ENCODE measurements at places on chromosomes 7 and 10.
A peak's percentile ranks its signal among the peaks of the same experiment; 100 is the strongest.

- no peak for DNase-seq
Measured at GRCh38 chr7:25297278-25297677, 69.0 kb upstream of the NPVF start.

- no peak for DNase-seq
Measured at GRCh38 chr10:92244796-92245195, 46.1 kb downstream of the CPEB3 start.

DNA sequence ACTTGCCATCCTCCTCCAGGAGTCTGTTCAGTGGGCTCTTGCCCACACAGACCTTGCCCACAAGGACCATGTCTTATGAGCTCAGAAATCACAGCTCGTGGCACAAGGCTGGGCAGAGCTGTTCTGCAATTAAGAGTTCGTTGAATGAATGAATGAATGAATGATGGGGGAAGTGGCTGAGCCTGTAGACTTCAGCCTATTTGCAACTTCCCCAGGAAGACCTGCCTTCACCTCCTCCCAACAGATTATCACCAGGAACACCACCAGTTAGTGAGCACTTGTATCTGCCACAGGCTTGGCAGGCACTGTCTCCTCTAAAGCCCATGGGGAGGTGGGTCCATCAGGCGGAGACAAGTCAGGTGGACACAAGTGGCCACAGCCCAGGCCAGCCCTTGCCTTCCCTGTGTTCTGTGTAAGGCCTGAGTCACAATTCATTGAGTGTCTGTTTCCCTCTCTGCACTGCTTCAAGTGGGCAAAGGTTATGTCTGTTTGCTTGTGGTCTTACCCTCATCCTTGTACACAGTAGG lies 1.8 kb upstream of the FGF8 start:
- no peak for DNase-seq

DNA sequence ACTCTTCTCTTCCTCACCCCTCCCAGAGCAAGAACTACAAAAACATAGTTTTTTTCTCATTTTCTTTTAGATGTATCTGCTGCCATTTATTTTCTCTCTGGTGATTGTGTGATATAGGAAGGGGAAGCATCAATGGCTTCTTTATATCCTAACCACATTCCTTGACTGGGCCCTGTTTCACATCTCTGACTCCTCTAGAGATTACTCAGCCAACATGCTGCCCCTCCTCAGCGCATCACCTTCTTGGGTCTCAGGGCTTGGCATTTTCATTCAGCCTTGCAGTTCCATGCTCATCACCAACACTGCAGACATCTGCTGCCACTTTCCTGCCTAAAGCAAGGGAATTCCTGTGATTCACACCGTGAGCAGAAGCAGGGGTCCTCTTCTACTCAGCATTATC lies 705.5 kb downstream of the AUTS2 start:
- DNase-seq = no peak

GRCh38 chr7:8325067-8325466 lies 63.1 kb upstream of the ICA1 start:
- DNase-seq = no peak

- DNase-seq = no peak
Measured at GRCh38 chr7:107453388-107453787, 16.5 kb upstream of the GPR22 start.

- no peak for DNase-seq
Measured at GRCh38 chr10:80458638-80459037, 4.5 kb downstream of the TSPAN14 start.

DNA sequence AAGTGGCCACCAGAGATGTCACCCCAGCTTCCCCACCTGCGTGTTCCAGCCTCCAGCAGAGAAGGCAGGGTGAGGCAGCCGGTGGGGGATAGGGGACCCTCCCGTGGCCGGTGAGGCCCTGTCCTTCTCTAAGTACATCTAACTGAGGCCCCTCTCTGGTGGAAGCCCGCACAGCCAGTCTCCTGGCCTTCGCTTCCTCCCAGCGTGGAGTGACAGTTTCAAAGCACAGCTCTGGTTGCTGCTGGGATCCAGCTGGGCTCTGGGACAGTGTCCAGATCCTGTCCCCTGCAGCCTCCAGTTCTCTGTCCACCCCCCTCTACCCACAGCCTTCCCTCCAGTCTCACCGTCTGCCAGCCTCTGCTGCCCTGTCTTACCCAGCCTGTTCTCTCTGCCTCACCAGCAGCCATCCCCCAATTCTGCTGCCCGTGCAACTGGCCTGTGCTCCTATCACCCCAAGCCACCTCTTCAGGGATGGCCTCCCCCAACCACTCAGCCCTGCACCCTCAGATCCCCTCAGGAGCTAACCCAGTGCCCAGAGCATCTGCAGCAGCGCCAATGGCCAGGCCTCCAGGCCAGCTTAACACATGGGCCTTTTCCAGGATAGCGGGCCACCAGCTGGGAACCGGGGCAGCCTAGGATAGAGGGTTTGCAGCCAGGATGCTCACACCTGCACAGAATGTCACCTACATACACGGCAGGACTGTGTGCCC lies 16.3 kb upstream of the SH2B2 start:
- DNase-seq = no peak

GRCh38 chr10:62866941-62867340 lies 50.8 kb upstream of the EGR2 start:
- no peak for DNase-seq

DNA sequence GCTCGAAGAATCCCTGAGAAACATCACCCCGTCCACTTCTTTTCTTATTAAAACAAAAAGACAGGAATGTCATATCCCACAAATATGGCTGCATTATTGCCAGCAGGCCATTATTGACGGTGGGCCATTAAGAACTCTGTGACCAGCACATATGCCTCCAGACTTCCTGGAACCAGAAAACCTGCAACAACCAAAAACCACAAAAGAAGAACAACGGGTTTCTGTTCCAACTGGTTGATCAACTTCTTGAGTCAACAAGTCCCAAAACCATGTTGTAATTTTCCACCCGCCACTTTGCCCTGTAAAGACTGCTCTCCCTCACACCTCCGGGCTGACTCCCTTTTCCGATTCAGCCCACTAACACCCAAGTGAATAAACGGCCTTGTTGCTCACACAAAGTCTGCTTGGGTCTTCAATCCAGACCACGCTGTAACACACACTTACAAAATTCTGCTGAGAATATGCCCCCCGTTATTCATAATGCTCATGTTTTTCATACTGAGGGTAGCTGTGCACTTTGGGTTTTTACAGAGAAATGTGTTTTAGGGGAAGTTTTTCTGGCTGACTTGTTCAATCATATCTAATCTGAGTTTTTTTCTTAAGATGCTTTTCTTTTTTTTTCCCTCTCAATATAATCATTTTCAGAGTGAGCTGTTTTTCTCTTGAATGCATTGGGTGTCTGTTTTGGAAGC lies 20.7 kb downstream of the ZNF107 start:
- no peak for DNase-seq

- DNase-seq = no peak
Measured at GRCh38 chr10:97733256-97733655, 3.7 kb upstream of the ZFYVE27 start.

GRCh38 chr7:38938001-38938485 lies 29.1 kb upstream of the VPS41 start:
- DNase-seq = no peak

DNA sequence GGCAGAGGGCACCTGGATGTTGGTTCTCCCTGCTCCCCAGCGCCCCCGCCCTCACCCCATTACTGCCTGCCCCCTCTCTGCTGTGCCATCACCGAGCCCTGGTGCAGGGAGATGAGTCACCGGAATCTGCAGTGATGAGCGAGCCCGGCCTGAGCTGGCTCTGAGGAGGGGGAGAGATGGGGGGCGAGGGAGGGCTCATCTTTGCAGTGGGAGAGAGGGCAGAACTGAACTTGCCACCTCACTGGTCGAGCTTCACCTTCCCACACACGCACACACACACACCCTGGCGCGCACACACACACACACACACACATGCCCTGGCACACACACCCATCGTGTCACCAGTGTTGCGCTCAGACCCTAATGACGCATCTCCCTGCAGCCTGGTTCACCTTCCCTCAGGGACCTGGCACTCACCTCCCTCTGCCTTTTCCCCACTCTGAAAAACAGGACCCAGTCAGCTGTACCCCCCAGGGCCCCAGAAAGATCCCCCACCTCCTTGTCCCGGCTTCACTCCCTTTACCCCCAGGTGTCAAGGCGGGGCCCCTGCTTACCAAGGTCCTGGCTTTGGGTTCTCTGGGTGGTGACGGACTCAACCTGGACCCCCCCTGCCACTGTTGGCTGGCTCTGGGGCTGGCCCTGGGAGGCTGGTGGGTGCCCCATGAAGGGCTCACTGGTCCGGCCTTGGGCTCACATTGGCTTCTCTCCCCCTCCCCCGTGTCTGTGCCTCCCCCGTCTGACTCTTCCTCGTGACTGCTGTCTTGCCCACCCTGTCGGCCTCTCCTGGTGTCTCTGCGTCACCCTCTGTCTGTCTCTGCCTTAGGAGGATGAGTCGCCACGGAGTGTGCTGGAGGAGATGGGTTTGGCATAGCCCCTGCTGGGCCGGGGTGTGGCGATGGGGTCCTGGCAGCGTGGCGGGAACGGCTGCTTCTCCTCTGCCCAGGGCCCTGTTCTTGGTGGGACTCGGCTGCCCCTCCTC lies 5.4 kb downstream of the VGF start:
- no peak for DNase-seq

GRCh38 chr10:89164080-89164479 lies 43.0 kb downstream of the CH25H start:
- no peak for DNase-seq

GRCh38 chr7:22577470-22578001 lies 77.5 kb upstream of the STEAP1B start:
- no peak for DNase-seq

GRCh38 chr7:115748123-115748738 lies 282.3 kb downstream of the TFEC start:
- DNase-seq = peak; percentile 23

- DNase-seq = no peak
Measured at GRCh38 chr10:323651-324293, 188.5 kb downstream of the ZMYND11 start.

DNA sequence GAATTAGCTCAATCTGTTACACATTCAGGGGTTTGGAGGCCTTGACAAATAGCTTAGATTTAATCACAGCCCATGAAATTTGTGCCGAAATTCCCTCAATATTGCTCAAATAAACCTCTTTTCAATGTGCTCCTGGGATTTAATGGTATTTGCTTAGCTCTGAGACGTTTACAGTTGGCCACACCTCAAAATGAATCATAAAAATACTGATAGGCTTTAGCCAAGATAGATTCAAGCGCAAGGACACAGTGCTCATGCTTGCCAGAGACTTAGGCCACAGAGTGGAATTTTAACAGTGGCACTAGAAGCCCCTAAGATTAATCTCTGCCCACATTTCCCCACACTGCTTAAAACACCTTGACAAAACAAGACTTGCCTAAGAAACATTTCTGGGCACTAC lies 2.3 kb upstream of the SEMA3C start:
- no peak for DNase-seq

DNA sequence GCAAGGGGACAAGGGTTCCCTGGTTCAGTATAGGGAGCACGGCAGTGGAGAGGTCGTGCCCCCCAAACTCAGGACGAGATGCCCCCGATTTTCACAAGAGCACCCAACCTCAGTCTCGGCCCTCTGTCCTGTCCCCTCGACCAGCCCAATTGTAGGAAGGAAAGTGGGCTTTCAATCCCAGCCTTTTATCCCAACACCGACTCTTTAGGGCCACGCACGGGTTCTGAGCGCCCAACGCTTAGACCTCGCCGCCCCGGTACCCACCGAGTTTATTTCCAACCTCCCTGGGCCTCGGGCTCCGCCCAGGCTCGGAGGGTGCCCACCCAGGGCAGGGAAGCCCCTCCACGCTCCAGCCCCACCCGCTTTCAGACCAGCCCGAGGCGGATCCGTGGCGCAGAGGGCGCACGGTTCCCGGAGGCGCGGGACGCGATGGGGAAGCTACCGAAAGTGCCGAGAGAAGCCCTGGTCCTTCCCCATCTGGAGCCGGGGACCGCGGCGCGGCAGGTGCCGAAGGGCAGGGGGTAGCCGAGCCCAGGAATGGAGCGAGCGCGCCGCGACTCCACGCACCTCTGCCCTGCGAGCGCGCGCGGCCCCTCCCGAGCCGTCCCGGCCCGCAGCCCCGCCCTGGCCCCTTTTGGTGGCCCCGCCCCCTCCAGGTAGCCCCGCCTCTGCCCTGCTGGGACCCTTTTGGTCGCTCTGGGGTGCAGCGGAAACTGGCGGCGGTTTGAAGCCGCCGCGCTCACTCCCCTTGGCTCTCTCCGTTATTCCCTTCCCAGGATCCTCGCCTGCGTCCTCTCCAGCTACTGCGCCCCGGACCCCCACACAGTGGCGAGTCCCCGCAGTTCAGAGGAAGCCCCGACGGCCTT lies 20.4 kb downstream of the GRID2IP start:
- no peak for DNase-seq

- no peak for DNase-seq
Measured at GRCh38 chr7:49866076-49866735, 92.8 kb downstream of the VWC2 start.

- peak; percentile 71 for DNase-seq
Measured at GRCh38 chr7:91264924-91265681, 870 bp downstream of the FZD1 start.

GRCh38 chr7:108257954-108258353 lies 127.8 kb upstream of the LAMB4 start:
- no peak for DNase-seq

GRCh38 chr7:144519925-144520324 lies 116.4 kb upstream of the NOBOX start:
- no peak for DNase-seq

- DNase-seq = no peak
Measured at GRCh38 chr10:128013626-128014025, 106.7 kb downstream of the PTPRE start.

DNA sequence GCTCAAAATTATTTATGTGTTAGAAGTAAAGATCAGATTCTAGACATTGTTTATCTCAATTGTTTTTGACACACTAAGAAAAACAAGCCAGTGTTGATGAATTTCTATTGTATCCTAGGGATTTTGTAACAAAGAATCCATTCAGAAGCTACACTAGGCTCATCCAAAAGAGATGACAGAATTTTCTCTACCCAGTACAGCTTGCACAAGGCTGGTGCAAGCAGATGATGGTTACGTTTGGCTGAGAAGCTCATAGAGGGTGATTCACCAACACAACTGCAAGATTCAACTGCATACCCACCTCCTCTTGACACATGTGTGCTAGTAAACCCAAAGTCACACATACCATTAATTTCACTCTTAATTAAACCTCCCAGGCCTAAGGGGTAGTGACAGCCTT lies 20.8 kb downstream of the GRM3 start:
- no peak for DNase-seq

- DNase-seq = no peak
Measured at GRCh38 chr7:36456138-36456537, 66.5 kb downstream of the ANLN start.

GRCh38 chr7:46554688-46555422 lies 633.8 kb upstream of the IGFBP3 start:
- DNase-seq = no peak

DNA sequence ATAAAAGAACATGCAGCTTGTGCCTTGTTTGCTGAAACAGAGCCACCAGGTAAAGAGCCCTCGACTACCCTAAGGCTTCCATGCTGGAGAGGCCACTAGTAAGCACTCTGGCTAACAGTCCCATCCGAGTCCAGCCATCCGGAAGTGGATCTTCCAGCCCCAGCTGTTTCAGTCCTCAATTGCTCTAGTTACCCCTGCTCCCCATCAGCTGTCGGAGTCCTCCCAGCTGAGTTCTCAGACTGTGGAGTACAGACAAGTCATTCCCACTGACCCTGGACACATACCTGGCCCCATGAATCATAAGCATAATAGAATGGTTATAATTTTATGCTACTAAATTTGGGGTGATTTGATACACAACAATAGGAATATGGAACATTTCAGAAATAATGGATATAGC lies 13.5 kb upstream of the FZD1 start:
- no peak for DNase-seq
